ENCODE measurements at places on chromosomes 11 and 22.

- DNase-seq = peak; percentile 29
Measured at GRCh38 chr11:125224391-125225021, 60.0 kb downstream of the PKNOX2 start.

- DNase-seq = peak; percentile 44
Measured at GRCh38 chr22:24521791-24522245, 26.7 kb downstream of the UPB1 start.

DNA sequence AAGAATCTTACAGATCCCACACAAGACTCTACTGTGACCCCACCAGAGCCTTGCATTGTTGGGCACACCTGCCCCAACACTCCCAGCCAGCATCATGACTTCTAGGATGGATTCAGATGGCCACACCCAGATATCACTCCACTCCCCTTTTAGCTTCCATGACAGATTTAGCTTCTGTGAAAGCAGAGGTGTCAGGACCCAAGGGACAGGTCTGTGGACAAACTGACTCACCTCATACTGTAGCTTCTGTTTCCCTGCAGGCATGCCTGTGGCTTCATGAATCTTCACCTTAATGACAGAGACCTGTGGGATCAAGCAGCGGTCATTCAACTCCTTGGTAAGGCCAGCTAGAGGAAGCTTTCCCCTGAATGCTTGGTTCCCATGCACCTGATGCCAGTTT is 8.5 kb upstream of the TBC1D10A start:
- DNase-seq = no peak

DNA sequence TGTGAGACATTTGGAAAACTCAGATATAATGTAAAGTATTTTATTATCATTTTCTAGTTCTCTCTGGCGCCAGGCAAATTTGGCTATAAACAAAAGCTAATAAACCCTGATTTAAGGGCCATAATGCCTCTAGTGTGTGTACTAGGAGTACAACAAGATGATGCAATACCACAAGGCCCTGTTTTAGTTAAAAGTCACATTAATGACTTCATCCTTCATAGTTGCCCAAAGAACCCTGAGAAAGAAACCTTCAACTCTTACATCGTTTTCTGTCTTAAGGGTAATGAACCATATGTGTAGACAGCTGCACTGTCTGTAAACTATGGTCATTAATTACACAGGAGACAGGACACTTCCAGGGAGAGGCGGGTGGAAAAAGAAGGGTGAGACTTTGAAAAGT is 538.4 kb downstream of the FAM181B start:
- no peak for DNase-seq

DNA sequence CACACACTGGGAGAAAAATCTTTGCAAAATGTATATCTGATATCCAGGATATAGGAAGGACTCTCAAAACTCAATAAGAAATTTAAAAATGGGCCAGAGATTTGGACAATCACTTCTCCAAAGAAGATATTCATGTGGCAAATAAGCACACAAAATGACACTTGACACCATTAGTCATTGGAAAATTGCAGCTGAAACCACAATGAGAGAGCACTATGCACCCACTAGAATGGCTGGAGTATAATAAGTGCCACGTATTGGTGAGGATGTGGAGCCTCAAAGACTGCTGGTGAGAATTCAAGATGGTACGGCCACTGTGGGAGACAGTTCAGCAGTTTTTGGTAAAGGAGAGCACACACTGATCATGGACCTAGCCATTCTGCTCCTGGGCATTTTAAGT is 12.8 kb upstream of the OSBPL5 start:
- no peak for DNase-seq

DNA sequence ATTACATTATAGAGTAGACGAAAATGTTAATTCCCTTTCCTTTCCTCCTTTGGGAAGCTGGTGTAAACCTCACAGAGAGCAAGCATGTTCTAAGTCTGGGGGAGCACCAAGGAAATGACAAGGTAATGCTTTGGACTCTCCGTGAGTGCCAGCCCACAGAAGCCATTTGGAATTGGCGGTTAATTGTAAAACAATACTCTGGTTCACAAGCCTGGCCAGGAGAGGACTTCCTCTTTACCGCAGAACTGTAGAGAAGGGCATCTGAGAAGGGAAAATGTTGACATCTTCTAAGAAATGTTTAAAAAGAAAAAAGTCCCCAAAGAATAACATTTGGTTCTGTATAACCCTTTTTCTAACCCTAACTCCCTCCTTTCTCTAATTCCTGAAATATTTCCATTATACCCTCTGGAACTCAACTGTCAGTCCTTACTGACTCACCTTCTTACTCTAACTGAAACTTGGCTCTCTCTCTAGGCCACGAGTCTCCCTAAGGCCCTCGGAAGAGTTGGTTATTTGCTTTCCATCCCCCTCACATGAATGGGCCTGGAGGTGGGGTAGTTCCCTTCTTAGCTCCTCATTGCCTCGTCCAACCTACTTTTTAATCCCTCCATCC is 379.8 kb downstream of the SOX6 start:
- DNase-seq = no peak

DNA sequence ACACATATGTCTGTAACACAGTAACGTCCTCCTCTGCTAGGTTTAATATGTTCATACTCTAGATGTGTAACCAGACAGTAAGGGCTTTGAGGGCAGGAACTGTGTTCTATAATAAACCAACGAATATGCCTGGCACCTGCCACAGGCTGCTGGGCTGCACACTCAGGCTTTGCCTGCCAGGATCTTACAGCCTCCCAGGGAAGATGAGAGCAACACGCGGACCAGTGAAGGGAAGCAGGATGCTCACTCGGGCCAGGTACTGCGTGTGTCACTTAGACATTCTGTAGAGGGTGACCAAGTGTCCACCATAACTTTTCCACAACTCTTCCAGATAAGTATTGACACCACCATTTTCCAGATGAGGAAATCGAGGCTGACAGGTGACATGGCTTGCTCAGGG is 21.7 kb upstream of the BAIAP2L2 start:
- no peak for DNase-seq

GRCh38 chr22:29470159-29470855 is 9.7 kb upstream of the NEFH start:
- DNase-seq = no peak

- DNase-seq = no peak
Measured at GRCh38 chr11:14329702-14330101, 29.3 kb downstream of the RRAS2 start.

GRCh38 chr11:69113646-69114340 is 41.9 kb upstream of the SMIM38 start:
- DNase-seq = no peak

- DNase-seq = no peak
Measured at GRCh38 chr22:23216461-23217170, 36.3 kb downstream of the BCR start.

GRCh38 chr11:123407996-123408597 is 22.0 kb upstream of the GRAMD1B start:
- DNase-seq = no peak

DNA sequence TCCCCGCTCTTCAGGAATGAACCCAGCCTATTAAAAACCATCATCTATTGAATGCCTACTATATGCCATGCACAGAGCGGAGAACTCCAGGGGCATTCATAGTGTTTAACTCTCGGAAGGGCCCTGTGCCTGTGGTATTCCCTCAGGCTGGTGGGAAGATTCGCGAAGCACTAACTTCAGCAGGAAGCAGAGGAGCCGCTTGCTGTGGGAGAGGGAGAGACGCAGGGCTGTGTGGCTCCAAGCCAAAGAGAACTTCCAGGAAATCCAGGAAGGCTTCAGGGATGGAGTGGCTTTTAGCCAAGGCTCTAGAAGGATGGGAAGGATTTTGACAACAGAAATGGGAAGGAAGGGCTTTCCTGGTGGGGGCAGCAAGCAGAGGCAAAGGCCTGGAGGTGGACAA is 103.8 kb downstream of the TP53I11 start:
- DNase-seq = no peak
